ENCODE measurements at places on chromosomes 12 and 14.

GRCh38 chr14:72401101-72401625 lies 468.9 kb downstream of the RGS6 start:
- no peak for DNase-seq

DNA sequence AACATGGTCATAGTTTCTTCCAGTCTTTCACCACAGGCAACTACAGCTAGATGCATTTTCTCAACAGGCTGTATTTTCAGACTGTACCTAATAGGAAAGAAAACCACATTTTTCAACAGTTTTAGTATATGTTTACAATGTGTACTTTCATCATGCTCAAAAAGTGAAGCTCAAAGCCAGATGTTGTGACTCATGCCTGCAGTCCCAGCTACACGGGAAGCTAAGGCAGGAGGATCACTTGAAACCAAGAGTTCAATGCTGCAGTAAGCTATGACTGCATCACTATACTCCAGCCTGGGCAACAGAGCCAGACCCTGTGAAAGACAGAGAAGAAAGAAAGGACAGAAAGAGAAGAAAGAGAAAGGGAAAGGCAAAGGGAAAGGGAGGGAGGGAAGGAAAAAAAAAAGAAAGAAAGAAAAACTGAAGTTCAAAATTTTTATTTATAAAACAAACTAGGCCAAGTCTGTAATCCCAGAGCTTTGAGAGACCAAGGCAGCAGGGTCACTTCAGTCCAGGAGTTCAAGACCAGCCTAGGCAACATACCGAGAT lies 25.5 kb downstream of the GXYLT1 start:
- no peak for DNase-seq

DNA sequence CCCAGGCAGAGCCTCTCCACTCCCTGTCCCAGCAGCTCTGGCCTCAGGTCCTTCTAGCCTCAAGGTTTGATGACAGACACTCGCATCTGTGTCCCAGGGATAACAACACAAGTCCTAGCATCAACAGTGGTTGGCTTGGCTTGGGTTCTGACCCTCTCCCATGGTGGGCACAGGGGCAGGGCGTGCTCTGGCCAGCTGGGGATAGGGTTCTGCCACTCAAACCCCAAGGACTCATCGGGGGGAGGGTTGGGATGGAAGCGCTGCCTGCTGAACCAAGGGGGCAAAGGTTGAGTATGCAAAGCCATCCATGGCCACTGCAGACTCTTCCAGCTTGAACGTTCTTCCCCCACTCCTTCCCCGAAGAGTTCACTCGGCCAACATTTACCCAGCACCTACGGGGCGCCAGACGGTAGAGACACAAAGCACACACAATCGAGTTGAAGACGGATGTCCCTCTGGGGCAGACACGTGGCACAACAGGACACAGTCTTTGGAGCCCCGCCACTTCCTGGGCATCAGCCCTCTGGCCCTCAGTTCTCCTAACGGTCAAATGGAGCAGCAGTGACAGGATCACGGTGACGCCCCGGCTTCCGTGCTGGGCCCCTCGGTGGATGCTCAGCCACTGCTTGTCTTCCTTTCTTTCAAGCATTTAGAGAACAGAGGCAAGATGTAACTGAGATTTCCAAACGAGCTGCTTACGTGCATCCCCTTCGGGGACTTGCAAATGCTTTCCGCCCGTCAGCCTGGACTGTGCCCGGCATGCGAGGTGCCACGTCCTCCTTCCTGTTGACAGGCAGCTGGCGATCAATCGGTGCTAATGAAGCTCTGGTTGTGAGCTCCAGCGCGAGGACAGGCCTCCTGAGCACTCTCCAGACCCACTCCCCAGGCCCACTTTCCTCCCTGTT lies 42.6 kb downstream of the DLK1 start:
- no peak for DNase-seq

- DNase-seq, result no peak
These were observed 57.0 kb downstream of the BBS10 start for GRCh38 chr12:76290963-76291859.

- no peak for DNase-seq
These were observed 132.5 kb upstream of the FOXN3 start for GRCh38 chr14:89549381-89550125.

- no peak for DNase-seq
These were observed 9.2 kb downstream of the ERO1A start for GRCh38 chr14:52686176-52686575.

DNA sequence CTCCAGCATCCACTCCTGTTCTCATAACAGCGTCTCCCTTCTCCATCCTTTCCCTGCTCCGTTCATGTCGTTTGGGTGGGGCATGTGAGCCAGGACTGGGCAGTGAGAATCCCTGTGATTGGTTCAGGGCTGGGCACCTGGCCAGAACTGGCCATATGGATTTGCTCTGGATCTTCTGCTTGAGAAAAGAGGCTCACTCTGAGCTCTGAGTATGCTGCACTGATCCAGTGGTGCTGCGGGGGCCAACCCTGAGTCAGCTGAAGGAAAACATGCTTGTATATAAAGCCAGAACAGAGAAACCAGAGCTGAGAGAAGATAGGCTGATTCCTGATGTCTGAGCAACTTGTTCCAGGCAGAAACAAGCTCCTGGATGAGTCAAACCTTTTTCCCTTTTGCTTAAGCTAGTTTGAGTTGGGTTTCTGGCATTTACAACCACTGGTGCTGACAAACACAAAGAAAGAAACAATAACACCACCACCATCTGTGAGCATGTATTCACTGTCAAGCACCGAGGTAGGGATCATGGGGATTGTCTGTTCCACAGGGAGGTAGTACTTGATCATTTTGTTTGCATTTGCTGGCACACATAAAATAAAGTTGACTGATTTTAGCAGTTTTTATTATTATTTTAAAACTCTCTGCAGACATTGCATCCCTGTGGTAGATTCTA lies 14.0 kb upstream of the HPD start:
- DNase-seq, result no peak

DNA sequence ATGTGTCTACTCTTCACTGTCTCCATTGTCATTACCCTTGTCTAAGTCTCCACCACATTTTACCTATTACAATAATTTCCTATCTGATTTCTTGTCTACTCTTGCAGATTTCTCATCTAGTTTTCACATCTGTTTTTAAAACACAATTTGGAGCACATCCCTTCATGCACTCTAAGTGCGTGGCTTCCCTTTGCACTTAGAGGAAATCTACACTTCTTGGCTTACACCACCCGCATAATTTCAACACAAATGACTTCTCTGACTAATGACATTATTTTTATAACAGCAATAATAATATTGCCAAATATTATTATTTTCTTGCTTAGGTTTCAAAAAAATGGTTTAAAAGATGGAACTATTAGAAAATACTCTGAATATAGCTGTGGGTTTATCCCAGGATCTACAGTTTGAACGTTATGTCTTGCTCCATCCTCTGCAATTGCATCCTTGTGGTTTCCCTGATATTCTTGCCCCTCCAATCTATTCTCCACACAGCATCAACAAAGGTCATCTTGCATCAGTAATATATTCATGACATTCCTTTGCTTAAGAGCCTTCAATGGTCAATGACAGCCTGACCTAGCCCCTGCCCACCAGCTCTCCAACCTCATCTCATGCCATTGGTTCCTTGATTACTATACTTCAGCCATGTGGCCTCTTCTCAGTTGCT lies 153.7 kb downstream of the SLC25A21 start:
- no peak for DNase-seq

- no peak for DNase-seq
These were observed 57.5 kb downstream of the ARHGAP5 start for GRCh38 chr14:32134448-32135097.

DNA sequence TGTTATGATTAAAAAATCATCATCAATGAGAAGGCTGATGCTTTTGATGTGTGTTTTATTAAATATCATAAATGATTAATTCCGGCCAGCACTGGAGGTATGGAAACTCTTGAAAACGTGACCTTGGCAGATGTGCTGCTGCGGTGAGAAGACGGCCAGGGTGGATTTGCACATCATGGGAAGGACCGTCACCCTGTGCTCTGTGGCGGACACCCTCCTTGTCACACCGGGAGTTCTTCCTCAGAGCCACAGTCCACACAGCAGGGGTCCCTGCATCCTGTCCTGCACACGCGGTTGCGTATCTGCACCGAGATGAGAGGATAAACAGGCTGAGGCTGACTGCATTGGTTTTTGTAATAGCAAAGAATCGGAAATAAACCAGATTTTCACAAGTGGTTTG lies 33.5 kb downstream of the FZD10 start:
- DNase-seq, result no peak

DNA sequence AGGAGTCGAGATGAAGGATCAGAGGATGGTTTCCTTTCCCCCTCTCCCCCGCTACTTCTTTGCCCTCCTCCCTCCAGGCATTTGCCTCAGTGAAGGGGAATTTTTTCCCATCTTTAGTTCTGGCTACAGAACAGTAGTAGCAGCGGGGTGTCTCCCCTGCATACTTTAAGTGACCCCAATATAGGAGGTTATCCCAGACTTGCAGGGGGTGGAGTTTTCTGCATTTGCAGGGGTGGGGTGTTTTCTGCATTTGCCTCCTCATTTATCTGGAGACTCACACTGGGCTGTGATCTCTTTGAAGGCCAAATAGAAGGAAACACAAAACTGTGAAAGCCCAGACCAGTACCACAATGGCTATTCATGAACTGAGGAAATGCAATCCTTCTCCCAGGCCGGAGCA lies 19.8 kb downstream of the PTPRB start:
- no peak for DNase-seq

DNA sequence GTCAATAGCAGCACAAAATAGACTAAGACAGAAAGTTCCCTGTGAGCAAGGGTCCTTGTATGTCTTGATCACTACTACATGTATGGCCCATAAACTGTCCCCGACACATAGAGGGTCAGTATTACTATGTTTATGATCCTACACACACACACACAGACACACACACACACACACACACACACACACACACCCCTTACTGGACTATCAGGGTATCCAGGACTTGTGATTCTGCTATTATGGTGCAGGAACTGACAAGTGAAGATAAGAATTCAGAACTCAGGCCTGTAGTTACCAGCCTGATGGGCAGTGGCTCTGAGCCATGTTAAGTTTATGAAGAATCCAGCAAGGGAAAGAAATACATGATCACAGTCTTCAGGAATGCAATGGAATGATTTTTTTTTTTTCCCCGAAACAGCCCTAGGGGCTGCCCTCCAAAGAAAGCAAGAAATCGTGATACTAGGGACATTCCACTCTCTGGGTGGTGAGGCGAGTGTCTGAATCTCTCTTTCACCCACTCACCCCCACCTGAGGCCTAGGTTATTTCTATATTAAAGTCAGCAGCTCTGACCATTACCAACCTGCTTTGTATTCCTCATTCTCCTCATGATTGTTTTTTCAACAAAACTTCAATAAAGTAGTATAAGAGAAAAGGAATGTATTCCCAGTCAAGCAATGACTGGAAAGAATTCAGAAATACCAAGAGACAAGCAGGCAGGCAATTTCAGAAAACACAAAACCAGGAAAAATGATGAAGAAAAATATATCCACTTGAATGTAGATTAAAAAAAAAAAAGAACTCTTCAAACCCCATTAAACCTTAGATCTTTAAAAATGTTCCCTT lies 105.8 kb downstream of the AVPR1A start:
- no peak for DNase-seq

DNA sequence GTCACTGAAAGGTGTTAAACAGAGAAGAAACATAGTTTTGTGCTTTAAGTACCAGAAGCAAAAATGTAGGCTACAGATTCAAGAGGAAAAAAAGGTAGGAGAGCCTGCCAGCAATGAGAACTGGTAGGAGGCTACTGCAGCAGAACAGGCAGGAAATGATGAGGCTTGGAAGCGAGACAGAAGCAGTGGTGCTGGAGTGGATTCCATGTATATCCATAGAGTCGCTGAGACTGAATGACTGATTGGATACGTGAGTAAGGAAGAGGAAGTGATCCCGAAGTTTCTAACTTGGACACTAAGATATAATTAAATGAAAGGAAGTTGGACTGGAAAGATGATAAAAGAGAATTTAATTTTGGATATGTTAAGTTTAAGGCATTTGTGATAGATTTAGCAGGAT lies 45.0 kb upstream of the CCDC91 start:
- no peak for DNase-seq

GRCh38 chr12:95815632-95816212 lies 25.2 kb upstream of the NTN4 start:
- DNase-seq, result peak; percentile 45

DNA sequence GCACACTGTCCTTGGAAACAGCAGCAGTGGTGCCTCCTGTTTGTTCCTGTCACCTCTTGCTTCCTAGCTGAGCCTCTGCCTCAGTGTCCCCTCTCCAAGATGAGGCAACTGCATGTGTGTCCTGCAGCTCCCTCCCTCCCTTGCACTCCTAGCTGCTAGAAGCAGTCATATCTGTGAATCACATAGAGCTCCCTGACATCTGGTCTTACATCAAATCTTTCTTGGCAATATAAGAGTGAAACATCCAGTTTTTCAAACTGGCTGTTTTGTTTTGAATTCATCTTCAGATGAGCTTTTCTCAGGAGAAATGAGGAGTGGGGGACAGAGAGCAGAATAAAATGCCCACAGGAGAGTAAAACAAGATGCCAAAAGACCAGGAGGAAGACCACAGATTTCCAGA lies 103.7 kb downstream of the VCPKMT start:
- no peak for DNase-seq

DNA sequence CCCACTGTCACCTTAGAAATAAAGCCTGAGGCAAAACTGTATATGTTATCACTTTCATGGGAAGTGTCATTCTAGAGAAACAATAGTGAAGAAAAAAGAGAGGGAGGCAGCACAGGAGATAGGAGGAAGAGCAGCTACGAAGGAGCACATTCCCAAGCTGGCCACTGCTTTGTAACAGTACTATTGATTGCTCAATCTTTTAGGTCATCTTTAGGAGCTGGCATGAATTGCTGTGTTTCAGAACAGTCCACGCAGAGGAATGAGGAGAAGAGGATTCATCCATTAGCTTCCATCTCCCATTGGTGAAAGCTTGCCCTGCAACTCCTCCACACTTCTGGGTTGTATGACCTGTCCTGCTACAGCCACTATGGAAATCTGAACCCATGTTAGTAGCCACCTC lies 372.5 kb upstream of the DDHD1 start:
- no peak for DNase-seq
